ENCODE measurements at places on chromosomes 3 and 15. TPM values are rescaled to one million over a fixed set of nuclear protein-coding genes. Genes with fewer than 3 reads are reported as not detected.

DNA sequence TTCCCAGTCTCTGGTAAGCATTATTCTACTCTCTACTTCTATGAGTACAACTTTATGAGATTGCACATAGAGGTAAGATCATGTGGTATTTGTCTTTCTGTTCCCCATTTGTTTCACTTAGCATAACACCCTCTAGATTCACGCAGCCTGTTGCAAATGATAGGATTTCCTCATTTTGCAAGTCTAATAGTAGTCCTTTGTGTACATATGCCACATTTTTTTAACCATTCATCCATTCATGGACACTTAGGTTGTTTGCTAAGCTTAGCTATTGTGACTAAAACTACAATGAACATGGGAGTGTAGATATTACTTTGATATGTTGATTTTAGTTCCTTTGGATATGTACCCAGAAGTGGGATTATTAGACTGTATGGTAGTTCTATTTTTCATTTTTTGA, 717.9 kb upstream of the ALCAM start:
- no peak for DNase-seq
- H3K27me3 ChIP-seq = no peaks in the 10 kb centered on the region
- H3K27ac ChIP-seq = no peak overlapping the region
- H3K4me3 ChIP-seq = no peak overlapping the region
- peaks cover 8% of the 10 kb centered on the region for H3K4me1 ChIP-seq

- no peak overlapping the region for H3K27ac ChIP-seq
- H3K27me3 ChIP-seq = peaks cover 2% of the 10 kb centered on the region
- no peaks in the 10 kb centered on the region for H3K4me1 ChIP-seq
- DNase-seq = no peak
These were observed 323.9 kb upstream of the IGF1R start for GRCh38 chr15:98324341-98324970.

GRCh38 chr15:57198131-57198530, 178.2 kb upstream of the CGNL1 start:
- H3K27me3 ChIP-seq = no peaks in the 10 kb centered on the region
- H3K4me1 ChIP-seq = no peaks in the 10 kb centered on the region
- no peak for DNase-seq
- H3K36me3 ChIP-seq = no peaks in the 10 kb centered on the region
- no peak overlapping the region for H3K27ac ChIP-seq

GRCh38 chr15:41231422-41232226, 556 bp downstream of the CHP1 start:
- H3K4me1 ChIP-seq = peaks cover 10% of the 10 kb centered on the region
- peak overlapping the region; percentile 64 for H3K27ac ChIP-seq

Gene TUBGCP5
- 6.8 TPM for total RNA-seq

Measured in Calu3 (cell line).